Naive thymus-derived CD8-positive, alpha-beta T cell (primary cell): ENCODE measurements at places on chromosomes 7 and 10.
A peak's percentile ranks its signal among the peaks of the same experiment; 100 is the strongest.

DNA sequence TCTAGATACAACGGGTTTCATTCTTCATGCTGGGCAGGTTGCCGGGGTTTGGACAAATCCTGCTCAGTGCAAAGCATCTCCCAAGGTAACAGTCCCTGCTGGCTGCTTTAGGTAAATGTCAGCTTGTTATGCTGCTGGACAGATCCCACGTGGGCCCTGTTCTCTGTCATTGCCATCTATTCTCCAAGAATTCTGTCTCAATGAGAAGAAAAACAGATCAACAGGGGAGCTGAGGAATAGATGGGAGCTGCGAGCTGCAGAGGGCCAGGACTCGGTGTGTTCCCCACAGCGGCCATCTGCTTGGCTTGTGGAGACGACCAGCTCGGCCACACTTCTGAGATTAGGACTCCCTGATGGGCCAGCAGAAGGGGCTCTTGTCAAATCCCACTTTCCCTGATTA, 235.2 kb downstream of the DPP6 start:
- no peak for DNase-seq

DNA sequence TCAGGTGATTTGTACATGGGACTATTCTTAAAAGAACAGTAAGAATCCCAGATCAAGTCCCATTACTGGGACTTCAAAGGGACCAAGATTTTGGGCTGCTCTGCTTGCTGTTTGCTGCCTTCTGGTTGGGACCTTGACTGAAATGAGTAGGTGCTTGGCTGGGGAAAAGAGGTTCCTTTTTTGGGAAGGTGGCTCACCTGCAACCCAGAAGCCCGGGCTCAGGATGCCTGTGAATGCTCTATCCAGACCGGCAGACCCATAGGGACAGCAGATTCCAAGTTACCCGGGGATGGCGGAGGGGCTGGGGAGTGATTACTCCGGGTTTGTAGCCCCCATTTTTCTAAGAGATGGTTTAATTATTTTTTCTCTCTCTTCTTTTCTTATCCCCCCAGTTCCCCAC, 104.0 kb downstream of the CPXM2 start:
- no peak for DNase-seq

DNA sequence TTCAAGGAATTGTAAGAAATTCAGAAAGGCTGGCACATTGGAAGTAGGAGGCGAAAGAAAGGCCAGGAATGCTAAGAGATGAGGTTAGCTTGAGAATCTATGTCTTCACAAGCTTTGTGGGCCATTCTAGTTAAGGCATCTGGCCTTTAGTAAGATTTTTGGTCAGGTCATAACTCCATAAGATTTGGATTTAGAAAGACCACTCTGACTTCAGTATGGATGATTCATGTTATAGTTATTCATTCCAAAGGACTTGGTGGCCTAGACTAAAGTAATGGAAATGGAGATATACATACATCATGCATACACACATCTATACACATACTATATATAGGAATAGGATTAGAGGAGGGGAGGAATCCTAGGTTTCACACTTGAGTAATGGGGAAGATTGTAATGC, 77.5 kb downstream of the SEPTIN7 start:
- DNase-seq: no peak

GRCh38 chr10:30697806-30698205, 68.3 kb upstream of the LYZL2 start:
- DNase-seq: no peak

DNA sequence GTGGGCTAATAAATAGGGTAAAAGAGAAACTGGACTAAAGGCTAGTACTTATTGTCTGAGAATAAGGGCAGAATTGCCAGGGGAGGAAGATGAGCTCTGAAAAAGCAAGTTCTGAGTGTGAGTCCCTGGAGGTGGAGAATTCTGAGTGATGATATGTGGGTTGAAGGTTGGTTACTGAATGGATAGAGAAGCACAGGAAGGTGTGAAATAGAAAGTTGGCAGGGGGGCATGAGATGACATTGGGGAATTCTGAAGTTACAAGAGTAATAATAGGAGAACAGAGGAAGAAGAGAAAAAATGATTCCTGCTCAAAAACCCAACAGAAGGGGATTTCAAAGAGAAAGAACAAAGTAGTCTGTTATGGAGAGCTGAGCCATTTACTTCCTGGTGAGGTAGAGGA, 76.9 kb downstream of the PRKCQ start:
- DNase-seq: no peak

DNA sequence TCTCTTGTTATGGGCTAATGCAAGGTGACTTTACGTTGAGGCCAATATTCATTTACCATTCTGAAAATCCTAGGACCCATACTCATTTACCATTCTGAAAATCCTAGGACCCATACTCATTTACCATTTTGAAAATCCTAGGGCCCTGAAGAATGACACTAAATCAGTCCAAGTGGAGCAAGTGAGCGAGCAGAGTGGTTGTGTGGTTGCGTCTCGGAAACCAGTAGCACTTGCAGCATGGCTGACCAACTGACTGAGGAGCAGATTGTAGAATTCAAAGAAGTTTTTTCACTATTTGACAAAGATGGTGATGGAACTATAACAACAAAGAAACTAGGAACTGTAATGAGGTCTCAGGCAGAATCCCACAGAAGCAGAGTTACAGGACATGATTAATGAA, 6.9 kb downstream of the SAR1A start:
- DNase-seq: no peak

DNA sequence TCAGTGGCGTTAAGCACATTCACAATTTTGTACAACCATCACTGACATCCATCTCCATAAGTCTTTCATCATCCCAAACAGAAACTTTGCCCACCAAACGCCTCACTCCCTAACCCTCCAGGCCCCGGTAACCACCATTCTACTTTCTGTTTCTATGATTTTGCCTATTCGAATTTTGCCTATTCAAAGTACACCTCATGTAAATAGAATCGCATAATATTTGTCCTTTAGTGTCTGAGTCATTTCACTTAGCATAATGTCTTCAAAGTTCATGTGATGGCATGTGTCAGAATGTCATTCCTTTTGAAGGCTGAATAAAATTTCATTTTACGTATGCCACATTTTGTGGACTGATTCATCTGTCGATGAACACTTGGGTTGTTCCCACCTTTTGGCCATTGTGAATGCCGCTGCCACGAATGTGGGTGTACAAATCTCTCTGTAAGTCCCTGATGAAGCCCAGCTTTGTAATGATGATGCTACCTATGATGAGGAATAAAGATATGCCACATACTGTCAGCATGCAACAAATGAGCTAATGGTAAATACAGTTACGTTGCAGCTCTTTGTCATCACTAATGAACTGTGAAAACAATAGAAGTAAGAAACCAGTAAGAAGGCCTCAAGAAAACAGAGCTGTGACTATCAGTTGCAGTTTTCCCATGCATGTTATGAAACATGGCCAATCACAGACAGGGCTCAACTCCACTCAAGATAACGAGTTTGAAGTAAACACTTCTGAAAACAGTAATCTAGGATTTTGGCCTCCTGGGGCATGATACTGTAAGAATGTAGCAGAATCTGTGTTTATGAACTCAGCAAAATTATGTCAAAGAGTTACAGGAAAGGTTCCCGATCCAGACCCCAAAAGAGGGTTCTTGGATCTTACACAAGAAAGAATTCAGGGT, 120.0 kb downstream of the ADAM12 start:
- no peak for DNase-seq

- DNase-seq: no peak
These were observed 20.4 kb downstream of the SLC13A4 start for GRCh38 chr7:135707570-135707966.

- DNase-seq: no peak
These were observed 32.4 kb downstream of the CRHR2 start for GRCh38 chr7:30649717-30650420.

DNA sequence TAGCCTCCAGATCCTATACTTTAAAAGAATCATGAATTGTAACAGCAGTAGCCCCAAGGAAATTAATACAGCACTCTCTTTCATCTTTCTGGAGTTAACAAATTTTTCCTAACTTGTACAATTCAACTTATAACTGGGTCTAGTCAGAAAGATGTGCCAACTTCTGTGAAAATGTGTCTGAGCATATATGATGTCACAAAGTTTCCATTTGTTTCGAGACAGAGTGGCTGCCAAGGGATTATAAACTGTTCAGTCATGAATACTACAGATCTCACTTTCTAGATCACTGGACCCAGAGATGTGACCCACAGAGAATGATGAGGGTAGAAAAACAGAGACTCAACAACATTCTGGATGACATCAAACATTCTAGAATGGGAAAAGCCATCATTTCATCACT, 249.2 kb upstream of the PHF14 start:
- DNase-seq: no peak

DNA sequence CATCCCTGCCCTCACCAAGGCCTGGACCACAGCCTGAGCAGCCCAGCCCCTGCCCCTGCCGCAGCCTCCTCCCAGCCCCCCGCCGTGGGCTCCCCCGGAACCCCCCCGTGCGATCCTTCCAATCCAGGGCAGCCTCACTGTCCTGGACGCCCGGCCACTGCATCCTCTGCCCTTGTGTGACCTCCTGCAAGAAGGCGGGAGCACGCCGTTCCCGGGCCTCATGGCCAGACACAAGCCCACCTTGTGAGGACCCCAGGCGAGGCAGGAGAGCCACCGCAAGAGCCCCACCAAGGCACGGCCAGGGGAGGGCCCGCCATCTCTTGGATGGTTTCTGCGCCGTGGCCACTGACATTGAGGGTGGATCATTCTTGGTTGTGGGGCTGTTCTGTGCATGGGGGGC, 7.8 kb upstream of the LFNG start:
- no peak for DNase-seq

GRCh38 chr7:136549756-136550155, 318.7 kb upstream of the CHRM2 start:
- DNase-seq: no peak

DNA sequence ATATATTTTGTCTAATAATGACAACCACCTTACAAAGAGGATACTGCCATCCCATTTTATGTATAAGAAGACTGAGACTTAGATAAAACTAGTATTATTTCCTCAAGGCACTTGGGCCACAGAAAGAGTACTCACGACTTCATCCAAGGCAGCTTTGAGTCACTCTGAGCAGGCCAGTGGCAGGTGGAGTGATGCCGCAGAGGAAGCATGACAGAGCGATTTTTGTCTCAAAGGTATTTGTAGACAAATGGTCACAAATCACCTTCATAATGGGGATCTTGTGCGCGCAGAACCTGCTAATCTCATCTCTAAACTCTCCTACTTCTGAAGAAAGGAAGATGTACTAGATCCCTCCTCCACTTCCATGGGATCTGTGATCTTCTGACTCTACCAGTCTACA, 113.2 kb upstream of the NAMPT start:
- DNase-seq: no peak

GRCh38 chr10:132839061-132839460, 53.1 kb upstream of the NKX6-2 start:
- no peak for DNase-seq

GRCh38 chr10:92091965-92092364, 168.4 kb downstream of the BTAF1 start:
- DNase-seq: no peak

DNA sequence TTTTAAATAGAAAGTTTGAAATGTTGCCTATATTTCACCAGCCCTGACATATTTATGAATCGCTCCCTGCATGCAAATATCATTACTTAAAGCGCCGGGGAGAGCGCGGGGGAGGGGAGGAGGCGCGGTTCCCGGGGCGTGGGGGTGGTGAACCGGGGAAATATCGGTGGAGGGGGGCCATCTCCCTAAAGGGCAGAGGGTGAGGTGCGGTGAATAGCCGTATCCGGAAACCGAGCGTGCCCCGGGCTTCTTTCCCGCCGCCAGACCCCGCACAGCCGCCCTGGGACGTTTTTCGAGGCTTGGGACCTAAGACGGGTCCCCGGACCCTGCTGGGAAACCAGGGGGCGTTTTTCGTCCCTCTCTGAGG, 6.9 kb upstream of the ZNF503 start:
- no peak for DNase-seq

GRCh38 chr7:100407285-100408180, 21.0 kb downstream of the ZCWPW1 start:
- peak; percentile 53 for DNase-seq

DNA sequence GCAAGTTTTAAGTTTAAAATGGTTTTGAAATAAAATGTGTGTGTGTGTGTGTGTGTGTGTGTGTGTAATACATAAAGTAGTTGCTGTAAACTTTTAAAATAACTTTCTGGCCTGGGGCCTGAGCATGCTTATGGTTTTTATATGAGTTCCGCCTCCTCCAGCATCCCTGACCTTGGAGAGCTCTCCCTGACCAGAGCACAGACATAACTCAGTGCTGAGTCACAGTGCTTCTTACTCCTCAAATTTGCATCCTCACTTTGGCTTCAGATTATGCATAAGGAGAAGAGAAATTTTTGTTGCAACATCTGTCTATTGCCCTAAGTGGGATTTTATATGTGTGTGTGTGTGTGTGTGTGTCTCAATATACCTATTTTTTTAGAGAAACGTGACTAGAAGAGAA, 200.8 kb downstream of the ELMO1 start:
- DNase-seq: no peak

GRCh38 chr7:69211739-69212138, 386.5 kb upstream of the AUTS2 start:
- no peak for DNase-seq

GRCh38 chr10:35378541-35379210, 42.4 kb downstream of the CCNY start:
- no peak for DNase-seq

GRCh38 chr7:31890198-31890597, 180.0 kb downstream of the PDE1C start:
- no peak for DNase-seq

GRCh38 chr7:150432915-150433892, 17.2 kb upstream of the GIMAP8 start:
- DNase-seq: no peak

- no peak for DNase-seq
These were observed 818.8 kb downstream of the GATA3 start for GRCh38 chr10:8873310-8873709.

GRCh38 chr10:35386594-35387174, 50.4 kb downstream of the CCNY start:
- DNase-seq: no peak

DNA sequence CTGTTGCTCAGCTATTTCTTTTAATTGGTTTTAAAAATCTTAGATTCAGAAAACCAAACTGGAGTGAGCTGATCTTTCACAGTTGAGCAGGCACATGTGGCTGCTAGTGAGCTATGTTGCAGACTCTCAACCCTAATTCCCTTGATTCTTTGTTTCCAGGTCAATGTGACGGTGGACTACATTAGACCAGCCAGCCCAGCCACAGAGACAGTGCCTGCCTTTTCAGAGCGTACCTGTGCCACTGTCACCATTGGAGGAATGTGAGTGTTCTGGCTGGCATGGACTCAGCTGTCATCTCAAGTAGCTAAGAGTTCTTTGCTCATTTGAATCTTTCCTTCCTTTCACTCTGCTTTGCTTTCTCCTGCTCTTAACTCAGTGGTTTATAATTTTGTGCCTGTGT, 187.1 kb downstream of the LRRC4 start:
- no peak for DNase-seq

GRCh38 chr10:36531621-36532020, 593.8 kb upstream of the ANKRD30A start:
- no peak for DNase-seq
